ENCODE measurements at places on chromosomes 12 and 14.

- DNase-seq, result no peak
These were observed 1.2 kb upstream of the KMT5A start for GRCh38 chr12:123382684-123383083.

GRCh38 chr14:43204816-43205215 lies 1302.3 kb downstream of the FSCB start:
- DNase-seq, result no peak

- DNase-seq, result no peak
These were observed 56.5 kb downstream of the HCAR2 start for GRCh38 chr12:122646517-122647217.

- no peak for DNase-seq
These were observed 623.3 kb upstream of the FOXG1 start for GRCh38 chr14:28143316-28143715.

DNA sequence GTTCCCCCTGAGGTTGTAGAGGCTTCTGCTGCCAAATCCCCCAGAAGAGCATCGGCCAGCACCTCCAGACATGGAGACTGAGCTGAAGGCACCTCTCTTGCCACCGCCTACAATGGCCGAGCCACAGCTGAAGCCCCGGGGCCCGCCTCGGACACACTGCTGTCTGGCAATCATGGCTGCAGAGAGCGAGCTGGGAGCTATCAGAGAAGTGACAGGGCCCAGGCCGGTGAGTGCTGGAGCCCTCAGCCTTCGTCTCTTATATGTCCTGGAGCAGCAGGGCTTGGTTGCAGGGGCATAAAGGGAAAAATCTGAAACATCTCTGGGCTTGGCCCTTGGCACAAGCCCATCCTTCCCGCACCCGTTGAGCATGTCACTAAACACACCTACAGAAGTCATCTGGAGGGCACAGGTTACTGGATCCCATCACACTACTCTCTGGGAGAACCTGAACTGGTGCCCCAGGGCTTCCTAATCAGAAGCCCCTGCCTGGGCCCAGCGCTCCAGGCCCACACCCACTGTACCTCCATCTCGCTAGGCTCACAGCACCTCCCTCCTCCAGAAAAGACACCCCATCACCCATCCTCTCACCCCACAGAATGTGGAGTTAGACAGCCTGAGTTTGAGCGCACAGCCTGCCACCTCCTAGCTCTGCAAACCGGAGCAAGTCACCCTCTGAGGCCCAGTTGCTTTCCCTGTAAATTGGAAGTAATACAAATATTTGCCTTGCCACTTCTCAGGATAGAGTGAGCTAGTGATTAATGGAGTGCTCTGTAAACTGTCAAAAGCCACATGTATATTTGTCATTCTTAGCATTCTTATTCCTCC lies at the start of gene KRT4:
Gene KRT4 (minus strand): TSS at position 232 of the 825 bp plus-strand sequence. CDS start 58 bp downstream, at position 174.
- DNase-seq, result no peak

GRCh38 chr14:86310611-86311010 lies 780.7 kb downstream of the FLRT2 start:
- no peak for DNase-seq

Data from cortex of kidney (tissue), 1 donor.